SW 1271 (cell line): ENCODE measurements at places on chromosomes 7 and 10.

GRCh38 chr10:49698679-49699078, 19.2 kb downstream of the C10orf53 start:
- DNase-seq: no peak

GRCh38 chr7:35723011-35723410, 28.1 kb upstream of the HERPUD2 start:
- DNase-seq: no peak

- no peak for DNase-seq
Observed at GRCh38 chr7:1662767-1663166, 7.3 kb upstream of the ELFN1 start.

- no peak for DNase-seq
Observed at GRCh38 chr7:41881331-41882130, 178.6 kb upstream of the INHBA start.

DNA sequence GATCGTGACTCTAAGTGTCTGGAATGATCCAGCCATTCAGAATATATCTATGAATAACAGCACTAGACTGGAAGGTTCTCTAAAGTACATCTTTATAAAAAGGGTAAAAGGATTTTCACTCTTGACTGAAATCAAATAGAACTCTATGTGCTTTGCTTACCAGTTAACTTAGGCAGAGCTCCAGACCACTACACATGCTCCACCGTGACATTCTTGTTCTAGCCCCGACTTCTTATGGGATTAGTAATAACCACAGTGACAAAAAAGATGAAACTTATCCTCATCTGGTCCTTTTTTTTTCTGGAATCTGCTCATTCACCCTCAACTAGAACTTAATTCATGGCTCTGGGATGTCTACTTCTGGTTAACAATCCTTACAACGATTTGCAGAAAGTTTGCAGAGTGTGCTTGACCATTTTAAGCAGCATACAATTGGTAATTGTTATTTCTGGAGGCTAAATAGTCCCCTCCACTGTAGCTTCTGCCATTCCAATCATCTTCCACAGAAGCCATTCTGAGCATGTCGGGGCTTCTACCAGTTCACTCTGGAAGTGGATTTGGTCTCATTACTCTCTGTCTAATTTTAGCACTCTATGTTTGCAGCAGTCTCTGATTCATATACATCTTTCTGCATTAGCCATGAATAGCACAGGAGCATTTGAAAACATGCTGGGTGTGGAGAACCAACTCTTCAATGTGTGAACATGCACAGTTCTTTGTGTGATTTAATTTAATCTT, 163.7 kb upstream of the CDC14C start:
- DNase-seq: no peak

GRCh38 chr7:73899731-73900142, 38.8 kb downstream of the TMEM270 start:
- DNase-seq: no peak

- DNase-seq: no peak
Observed at GRCh38 chr10:27088119-27089044, 11.9 kb downstream of the ANKRD26 start.

GRCh38 chr10:90051053-90051452, 349.7 kb downstream of the KIF20B start:
- no peak for DNase-seq

DNA sequence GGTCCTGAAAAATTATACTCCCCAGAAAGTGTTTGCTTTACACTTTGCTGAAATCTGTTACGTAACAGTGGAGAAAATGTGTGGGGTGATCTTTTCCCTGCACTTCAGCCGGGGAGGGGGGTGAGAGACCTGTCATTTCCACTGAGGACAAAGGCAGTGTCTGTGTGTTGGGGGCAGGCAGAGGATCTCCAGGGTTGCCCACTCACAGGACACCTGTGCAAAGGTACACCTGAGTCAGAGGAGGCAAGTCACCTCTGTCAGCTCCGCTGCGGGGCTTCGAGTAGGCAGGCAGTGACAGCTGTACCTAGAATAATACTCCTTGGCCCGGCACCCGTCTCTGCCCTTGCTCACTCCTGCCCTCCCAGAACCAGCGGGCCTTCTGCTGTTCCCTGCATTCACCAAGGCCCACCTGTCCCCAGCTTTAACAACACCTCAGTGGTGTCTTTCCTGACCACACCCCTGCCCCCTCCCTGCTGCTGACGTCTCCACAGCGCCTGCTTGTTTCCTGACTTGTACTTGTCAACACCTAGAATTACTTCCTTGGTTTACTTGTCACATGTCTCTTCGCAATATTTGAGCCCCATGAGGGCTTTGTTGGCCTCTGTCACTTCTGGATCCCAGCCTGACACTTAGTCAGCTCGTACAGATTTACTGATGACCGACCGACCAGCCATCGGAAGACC, 159.2 kb downstream of the NEURL1 start:
- no peak for DNase-seq

DNA sequence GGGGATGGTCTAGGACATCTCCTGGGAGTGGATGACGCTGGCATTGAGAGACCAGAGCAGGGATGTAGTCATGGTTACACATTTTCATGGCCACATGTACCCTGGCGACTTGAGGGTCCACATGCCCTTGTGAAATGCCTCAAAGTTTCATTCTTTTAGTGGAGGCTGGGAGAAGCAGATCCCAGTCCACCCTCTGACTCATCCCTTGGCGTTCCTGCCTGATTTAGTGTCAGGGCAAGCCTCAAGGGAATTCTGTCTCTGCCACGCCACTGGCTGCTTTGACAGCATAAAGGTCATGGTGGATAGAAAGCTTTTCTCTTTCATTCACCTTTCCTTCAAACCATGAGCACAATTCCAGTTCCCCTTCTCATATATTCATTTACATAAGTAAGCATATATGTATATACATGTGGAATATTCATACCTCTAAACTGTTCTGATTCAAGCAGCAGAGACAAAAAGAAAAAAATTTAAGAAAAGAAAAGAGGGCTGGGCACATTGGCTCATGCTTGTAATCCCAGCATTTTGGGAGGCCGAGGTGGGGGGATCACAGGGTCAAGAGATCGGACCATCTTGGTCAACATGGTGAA, 21.8 kb upstream of the KIF5B start:
- DNase-seq: no peak

- no peak for DNase-seq
Observed at GRCh38 chr10:96390460-96390864, 31.7 kb upstream of the OPALIN start.

- DNase-seq: no peak
Observed at GRCh38 chr7:18638594-18639452, 143.3 kb downstream of the HDAC9 start.

GRCh38 chr7:71443191-71443530, 311.2 kb downstream of the GALNT17 start:
- no peak for DNase-seq

DNA sequence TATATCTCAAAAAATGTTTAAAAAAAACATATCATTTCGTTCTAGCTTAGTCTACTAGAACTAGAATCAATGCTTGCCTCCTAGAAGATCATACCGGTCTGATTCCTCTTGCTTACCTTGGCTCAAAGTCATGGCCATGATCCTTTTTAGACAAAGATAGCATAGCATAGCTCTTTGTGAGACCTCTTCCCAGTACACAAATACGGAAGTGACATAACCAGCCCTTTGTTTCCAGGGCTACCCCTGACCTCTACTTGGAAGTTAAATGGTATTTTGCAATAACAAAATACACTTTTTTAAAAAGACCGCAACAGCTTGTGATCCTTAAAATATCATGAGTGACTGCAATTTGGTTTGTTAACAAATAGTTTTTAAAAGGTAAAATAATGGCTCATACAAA, 130.7 kb upstream of the NOBOX start:
- no peak for DNase-seq

DNA sequence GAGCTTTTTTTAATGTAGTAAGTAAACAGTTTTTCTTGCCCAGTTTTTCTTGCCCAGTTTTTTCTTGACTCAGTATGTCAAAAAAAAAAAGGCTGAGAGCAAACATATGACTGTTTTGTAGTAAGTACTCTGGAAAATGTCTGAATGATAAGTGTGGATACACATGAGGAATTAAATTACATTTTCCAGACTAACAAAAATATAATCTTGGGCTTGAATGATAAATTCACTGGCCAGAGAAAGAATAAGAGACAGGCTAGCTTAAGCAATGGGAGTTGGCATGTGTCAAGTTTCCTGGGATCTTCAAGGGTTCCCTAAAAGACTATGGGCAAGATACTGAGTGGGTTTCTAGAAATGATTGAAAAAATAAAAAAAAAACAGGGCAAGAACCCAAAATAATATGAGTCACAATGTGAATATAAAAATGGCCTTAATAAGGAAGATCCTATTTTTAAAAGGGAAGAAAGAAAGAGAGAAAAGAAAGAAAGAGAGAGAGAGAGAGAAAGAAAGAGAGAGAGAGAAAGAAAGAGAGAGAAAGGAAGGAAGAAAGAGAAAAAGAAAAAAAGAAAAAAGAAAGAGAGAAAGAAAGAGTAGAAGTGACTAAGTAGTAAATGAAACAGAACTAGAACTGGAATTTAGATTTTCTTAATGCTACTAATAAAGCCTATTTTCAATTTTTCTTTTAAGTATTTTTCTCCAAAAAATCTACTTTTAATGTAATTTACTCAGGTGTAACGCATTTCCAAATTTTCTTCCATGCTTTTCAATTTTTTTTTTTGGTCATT, 60.2 kb downstream of the TFPI2 start:
- no peak for DNase-seq

- no peak for DNase-seq
Observed at GRCh38 chr10:11443468-11444154, 167.8 kb downstream of the USP6NL start.

DNA sequence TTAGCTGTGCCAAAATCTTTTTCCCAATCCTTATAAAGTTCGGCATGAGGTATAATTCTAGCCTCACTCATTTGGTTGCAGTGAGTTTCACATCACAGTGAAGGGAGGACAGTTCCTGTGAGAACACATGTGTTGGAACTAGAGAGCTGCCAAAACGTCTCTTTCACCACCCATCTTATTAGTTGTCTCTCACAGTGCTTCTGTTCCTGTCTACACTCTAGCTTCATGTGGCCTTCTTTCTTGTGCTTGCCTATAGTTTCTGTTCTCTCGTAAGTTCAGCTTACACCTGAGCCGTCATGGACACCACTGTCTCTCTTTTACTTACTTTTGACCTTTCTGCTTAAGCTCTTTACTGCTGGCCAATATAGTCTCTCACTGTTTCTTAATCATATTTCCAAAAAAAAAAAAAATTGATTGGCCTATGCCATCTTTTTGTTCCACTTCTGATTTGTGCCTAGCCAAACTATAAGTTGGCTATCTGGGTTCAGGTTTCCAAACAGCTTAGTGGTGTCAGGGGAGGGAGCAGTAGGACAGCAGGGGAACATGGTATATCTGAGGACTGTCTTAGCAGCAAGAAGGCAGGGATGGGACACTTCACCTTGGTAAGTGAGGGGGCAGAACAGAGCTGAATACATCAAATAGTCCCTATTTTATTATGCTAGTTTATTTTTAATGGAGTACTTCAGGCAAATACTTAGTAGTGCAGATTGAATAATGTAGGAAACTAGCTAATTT, 38.0 kb downstream of the ZNRF2 start:
- no peak for DNase-seq

GRCh38 chr10:12777840-12778585, 223.5 kb downstream of the CCDC3 start:
- DNase-seq: no peak
